ENCODE measurements at places on chromosomes 4 and X.
A peak's percentile ranks its signal among the peaks of the same experiment; 100 is the strongest.

- no peak for DNase-seq
These were observed 116.1 kb downstream of the REELD1 start for GRCh38 chr4:146330392-146330791.

DNA sequence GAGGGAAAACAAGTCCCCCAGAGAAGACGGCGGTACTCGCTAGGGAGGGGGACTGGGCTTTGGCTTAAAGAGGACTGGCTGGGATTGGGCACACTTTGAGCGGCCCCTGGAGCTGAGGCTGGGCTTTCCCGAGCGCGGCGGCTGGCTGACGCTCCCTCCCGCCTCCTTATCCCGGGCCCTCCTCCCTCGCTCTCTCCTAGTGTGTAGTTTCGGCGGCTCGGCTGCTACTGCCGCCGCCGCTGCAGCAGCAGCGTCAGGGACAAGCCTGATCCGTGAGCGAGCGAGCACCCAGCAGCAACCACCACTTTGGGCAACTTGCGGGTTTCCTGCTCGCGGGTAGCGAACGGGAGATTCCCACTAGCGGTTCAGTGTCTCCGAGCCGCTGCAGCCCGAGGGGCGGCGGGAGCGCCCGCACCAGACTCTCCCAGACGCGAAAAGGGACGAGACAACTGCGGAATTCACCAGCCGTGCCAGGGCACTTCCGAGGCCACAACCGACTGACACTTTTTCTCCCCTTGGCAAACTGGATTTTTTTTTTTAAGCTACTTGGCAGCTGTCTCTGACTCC lies 632 bp upstream of the PCDH7 start:
- no peak for DNase-seq

GRCh38 chr4:110474481-110474880 lies 1.5 kb upstream of the ENPEP start:
- DNase-seq, result no peak

DNA sequence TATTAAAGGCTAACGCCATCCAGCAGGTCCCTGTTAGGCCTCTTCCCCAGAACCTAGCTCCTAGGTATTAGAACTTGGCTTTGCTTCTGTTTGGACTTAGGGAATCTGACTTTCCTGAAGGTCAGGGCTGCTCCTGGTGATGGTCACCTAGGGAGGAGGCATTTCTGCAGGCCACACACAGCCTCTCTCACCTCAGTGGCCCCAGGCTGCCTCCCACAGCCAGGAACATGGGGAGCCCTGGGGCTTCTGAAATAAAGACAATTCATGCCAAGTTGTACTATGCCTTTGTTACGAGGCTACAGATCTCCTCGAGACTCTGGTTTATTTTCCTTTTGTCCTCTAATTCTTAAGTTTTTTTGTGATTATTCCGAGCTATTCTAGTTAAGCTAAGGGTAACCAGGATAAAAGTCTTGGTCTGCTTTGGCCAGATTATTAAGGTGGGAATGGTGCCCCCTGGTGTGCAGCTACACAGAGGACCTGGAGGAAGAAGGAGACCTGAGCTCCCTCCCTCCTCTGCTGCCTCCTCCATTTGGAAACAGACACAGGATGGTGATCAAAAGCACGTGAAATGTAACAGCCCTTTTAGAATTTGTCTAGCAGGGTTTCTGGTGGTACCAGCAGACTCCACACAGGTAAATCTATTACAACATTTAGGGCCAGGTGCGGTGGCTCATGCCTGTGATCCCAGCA lies 131.0 kb downstream of the DCLK2 start:
- DNase-seq, result peak; percentile 18

- peak; percentile 12 for DNase-seq
These were observed 35.8 kb upstream of the TNIP3 start for GRCh38 chr4:121199742-121200561.

DNA sequence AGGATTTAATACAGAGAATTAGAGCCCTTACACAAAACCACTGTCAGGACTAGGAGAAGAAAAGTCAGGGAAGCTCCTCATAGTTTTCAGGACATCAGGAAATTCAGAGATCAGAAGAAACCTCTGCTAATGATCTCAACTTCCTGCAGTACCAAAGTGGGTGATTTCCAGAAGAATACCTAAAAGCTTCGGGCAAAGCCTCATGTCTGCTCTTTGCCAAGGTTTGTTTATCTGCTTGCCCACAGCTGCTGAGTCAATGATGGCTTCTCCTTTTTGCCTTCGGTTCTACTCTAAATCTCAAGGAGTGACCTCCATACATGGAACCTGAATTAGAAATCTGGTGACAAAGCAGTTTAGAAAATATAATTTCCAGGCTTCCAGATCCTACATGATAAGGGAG lies 68.4 kb downstream of the USP38 start:
- DNase-seq, result no peak

DNA sequence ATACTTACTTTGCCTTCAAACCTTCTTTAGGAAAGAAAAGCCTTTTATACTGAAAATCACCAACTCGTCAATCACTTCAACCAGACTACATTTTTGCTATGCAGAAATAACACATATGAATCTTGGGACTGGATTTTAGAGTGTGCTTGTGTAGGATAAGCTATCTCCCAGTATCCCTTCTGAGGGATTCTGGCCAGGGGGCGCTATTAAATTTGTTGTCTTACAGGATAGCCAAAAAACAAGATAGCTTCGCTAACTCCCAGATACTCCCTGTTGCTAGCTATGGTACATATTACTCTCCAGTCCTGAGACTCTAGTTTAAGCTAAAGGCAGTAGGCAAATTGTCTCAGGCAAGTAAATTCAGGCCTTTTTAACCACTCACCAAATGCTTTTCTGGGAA lies 167.2 kb downstream of the LHFPL1 start:
- no peak for DNase-seq
